ENCODE measurements at places on chromosomes 6 and 20.

DNA sequence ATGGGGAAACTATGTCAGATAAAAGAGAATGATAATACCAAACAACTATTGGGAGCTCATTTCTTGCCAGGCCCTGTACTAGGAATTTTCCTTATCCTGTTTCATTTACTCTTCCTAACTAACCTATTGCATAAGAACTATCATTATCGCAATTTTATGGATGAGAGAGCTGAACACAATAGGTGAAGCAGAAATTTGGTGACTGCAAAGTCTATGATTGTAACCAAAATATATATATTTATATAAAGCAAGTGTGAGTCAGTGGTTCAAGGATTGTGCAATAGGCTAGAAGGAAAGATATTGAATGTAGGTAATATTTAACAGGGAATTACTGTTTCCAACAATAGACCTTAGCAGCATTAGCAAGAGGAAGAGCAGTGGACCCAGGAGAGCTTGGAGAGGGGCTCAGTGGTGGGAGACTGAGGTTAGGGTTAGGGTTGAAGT, 181.1 kb upstream of the TENT5A start:
- DNase-seq, result no peak

DNA sequence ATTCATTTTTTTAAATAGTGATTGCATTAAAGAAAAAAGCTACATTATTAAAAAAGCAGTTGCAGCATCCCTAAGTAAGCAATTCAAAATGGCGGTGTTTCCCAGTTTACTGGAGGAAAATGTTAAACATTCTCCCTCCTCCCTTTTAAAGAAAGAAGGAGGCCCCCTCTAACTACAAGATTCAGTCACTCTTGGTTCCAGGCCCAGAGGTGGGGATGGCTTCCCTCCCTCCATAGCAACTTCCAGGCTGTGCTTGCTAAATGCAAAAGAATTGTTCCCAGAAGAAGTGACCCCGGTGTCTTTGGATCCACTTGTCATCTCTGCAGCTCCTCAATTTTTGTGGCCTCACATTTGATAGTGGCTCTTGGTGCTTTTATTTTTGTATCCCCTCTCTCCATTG, 165.9 kb downstream of the SOBP start:
- DNase-seq, result no peak

- no peak for DNase-seq
These were observed 165.5 kb downstream of the SYNE1 start for GRCh38 chr6:152471456-152472265.

DNA sequence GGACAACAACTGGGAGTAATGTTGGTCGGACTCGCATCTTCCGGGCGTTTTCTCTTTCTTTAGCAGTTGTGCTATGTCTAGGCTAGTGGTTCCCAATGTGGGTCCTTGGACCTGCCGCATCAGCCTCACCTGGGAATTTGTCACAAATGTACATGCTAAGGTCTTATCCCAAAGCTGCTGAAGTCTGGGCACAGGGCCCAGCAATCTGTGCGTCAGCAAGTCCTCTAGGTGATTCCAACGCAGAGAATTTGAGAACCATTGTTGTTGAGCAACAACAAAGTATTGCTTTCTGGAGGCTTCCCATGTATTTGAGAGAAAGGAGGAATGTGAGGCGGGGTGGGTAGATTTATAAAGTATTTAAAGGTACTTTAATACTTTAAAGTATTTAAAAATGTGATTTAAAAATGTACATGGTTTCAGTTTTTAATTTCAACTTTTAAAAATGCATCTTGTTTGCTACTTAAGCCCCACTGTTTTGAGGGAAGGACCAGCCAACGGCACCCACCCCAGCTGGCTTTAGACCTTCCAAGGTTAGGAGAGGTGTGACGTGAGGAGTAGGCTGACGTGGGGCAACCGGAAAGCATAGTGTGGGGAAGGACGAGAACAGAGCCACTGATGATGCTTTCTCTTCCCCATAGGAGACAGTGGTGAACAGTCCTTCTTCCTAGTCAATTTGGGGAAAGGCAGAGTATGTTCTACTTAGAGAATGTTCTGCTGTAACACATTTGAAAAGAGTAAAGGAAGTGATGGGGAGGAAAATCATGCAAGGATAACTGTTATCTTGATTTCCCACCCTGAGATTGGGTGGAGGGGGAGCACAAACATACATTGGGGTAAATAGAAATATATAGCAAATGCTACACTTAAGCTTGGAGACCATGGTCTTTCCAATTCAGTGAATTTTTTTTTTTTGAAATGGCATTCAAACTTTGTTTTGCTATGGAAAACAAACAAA, 4.3 kb downstream of the UST start:
- no peak for DNase-seq

DNA sequence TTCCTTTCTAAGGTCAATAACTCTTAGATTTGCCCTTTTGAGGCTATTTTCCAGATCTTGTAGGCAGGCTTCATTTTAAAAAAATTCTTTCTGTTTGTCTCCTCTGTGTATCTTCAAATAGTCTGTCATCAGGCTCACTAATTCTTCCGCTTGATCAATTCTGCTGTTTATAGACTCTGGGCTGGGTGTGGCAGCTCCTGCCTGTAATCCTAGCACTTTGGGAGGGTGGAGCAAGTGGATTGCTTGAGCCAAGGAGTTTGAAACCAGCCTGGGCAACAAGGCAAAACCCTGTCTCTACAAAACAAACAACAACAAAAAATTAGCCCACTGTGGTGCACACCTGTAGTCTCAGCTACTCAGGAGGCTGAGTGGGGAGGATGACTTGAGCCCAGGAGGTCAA, 40.0 kb upstream of the SCP2D1 start:
- no peak for DNase-seq

DNA sequence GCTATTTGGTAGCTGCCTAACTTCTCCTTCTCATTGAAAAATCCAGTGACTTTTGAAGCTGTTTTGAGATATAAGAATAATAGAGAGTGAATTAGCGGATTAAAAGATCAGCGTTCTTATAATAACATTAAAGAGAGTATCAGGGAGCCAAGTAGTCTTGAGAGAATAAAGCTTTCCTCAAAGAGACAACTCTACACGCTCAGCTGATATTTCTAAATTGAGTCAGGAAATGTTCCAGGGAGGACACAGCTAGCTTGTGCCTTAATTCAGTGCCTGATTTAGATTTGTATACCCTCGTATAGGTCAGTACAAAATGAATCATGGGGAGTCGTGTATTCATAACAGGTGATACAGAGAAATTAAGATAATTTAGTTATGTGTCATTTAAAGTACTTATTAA, 75.1 kb upstream of the QKI start:
- DNase-seq, result no peak

DNA sequence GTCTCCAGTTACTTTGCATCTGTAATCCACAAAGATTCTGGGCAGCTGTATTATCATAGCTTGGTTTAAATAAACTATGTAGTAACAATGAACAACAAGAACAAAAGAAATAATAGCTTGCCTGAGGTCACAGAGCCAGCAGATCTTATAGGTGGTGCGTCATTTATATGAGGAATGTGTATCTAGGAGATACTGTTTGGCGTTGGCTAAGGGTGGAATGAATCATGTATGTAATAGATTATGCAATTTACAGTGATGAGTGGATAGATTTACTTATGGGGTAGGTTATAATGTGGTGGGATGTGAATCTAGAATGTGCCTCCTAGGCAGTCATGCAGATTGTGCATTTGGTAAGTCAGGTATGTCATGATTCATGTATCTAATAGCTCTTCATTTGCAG, 42.8 kb downstream of the HNF4A start:
- DNase-seq, result peak; percentile 61

- DNase-seq, result no peak
These were observed 179.1 kb upstream of the HS3ST5 start for GRCh38 chr6:114521926-114522325.
